ENCODE measurements at places on chromosomes 2 and 18. TPM values are rescaled to one million over a fixed set of nuclear protein-coding genes. Genes with fewer than 3 reads are reported as not detected.

GRCh38 chr2:128607911-128608506 lies 289.3 kb upstream of the HS6ST1 start:
- no peak for DNase-seq

Gene MBP
- total RNA-seq, result 5.0 TPM

DNA sequence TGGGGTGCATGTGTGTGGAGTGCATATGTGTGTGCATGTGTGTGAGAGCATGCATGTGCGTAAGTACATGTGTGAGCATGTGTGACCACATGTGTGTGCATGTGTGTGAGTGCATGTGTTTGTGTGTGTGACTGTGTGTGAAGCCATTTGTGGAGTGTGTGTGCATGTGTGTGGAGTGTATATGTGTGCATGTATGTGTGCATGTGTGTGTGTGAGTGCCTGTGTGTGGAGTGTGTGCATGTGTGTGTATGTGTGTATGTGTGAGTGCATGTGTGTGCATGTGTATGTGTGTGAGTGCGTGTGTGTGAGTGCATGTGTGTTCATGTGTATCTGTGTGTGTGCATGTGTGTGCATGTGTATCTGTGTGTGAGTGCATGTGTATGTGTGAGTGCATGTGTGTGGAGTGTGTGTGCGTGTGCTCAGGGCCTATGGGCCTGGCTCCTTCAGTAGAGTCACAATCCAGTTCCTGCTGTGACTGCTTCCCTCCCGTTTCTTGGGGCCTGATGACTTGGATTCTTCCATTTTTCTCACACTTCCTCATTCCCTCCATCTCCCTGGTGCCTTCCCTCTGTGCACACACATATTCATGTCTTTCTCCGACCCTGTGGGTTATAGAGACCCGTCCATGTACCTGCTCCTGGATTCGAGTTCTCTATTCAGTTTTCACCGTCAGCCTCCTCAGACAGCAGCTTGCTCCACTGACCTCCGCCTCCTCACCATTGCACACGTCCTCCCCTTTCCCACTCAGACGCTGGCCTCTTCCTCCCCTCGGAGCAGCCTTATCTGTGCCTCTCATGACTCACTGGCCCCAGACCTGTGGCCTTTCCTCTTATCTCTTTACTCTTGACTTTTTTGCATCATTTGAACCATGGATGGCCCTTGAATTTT lies 25.2 kb downstream of the TOGARAM2 start:
- no peak for DNase-seq

Gene SLC16A14
- not detected for total RNA-seq

DNA sequence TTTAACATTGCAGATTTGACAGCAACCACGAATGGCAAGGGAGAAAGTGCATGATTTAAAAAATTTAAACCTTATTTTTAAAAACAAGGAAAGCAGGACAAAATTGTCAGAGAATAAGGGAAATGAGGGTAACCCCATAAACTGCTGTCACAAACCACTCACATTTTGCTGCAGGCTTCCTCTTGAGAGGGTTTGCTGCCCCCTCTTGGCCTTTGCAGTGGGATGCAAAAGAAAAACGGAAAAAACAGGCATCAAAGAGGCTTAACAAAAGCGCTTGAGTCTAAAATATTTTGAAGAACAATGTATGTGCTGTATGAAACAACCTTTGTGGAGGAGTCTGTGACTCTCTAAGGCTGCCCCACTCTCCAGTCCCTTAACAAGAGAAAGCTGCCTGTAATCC lies 91.6 kb downstream of the TMX3 start:
- peak; percentile 47 for DNase-seq

Gene LBX2
- 4.0 TPM for total RNA-seq

- no peak for DNase-seq
Measured at GRCh38 chr2:147715807-147716206, 129.0 kb upstream of the ACVR2A start.

GRCh38 chr2:101788995-101789970 lies 91.8 kb downstream of the MAP4K4 start:
- DNase-seq, result peak; percentile 78

- DNase-seq, result no peak
Measured at GRCh38 chr18:49961271-49961670, 147.9 kb upstream of the ACAA2 start.

- no peak for DNase-seq
Measured at GRCh38 chr2:60764736-60765534, 8.9 kb downstream of the PAPOLG start.

DNA sequence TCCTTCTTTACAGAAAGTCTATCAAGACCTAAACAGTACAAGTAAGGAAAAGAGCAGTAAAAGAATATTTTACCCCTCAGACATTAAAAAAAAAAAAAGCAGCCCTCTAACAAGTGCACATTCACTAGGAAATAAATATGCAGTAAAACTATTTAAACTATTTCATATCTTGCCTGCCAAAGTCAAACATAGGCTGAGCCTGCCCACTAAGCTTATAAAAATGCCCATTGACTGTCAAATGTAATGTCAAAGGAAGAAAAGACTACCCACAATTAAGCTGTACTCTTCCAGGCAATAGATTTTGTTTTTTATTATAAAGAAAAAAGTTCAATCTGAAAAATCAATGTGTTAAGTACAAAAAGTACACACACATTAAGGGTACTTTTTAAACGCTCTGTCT lies 11.8 kb downstream of the ALS2 start:
- DNase-seq, result no peak

Measured in HepG2 (cell line).